Esophagus squamous epithelium (tissue), 5 donors: ENCODE measurements at places on chromosomes 11 and 22.
A peak's percentile ranks its signal among the peaks of the same experiment; 100 is the strongest.

GRCh38 chr11:95363708-95364107 lies 132.7 kb upstream of the SESN3 start:
- no peak overlapping the region for H3K4me3 ChIP-seq
- no peak overlapping the region for H3K27ac ChIP-seq
- DNase-seq = no peak
- no peaks in the 10 kb centered on the region for H3K36me3 ChIP-seq
- no peaks in the 10 kb centered on the region for H3K4me1 ChIP-seq

DNA sequence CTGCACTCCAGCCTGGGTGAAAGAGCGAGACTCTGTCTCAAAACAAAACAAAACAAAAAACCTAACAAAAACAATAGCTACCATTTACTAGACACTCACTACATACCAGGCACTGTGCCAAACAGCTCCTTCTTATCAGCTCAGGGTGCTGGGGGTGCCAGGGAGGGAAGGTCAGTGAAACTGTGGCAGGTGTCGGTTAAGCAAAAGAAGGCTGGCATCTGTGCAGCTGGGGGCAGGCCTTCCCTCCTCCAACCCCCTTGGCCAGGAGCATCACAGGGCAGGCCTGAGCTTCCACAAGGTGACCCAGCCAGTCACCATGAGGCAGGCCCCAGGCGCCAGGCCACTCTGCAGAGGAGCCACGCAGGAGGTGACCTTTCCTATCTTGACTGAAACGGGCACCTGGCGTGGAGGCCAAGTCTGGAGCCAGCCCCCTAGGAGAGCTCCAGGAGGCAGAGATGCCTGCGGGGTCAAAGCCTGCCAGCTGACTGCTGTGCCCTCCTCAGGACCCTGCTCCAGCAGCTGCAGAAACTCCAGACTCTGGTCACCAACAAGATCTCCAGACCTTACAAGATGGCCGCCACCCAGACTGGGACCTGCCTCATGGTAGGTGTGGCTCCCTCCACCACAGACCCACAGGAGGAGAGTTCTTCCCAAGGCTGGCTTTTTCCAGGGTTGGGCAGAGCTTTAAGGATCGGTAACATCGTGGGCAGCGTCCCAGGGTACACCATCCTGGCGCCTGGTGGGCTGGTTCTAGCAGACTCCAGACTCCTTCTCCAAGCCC lies 31.3 kb upstream of the DGKZ start:
- no peaks in the 10 kb centered on the region for H3K27me3 ChIP-seq
- no peak overlapping the region for H3K27ac ChIP-seq
- peaks cover 11% of the 10 kb centered on the region for H3K4me1 ChIP-seq
- no peak for DNase-seq

- peaks cover 88% of the 10 kb centered on the region for H3K27me3 ChIP-seq
- no peaks in the 10 kb centered on the region for H3K4me1 ChIP-seq
- H3K4me3 ChIP-seq = no peak overlapping the region
- no peaks in the 10 kb centered on the region for H3K36me3 ChIP-seq
- no peak overlapping the region for H3K27ac ChIP-seq
Measured at GRCh38 chr22:39545386-39546365, 13.1 kb upstream of the RPS19BP1 start.

DNA sequence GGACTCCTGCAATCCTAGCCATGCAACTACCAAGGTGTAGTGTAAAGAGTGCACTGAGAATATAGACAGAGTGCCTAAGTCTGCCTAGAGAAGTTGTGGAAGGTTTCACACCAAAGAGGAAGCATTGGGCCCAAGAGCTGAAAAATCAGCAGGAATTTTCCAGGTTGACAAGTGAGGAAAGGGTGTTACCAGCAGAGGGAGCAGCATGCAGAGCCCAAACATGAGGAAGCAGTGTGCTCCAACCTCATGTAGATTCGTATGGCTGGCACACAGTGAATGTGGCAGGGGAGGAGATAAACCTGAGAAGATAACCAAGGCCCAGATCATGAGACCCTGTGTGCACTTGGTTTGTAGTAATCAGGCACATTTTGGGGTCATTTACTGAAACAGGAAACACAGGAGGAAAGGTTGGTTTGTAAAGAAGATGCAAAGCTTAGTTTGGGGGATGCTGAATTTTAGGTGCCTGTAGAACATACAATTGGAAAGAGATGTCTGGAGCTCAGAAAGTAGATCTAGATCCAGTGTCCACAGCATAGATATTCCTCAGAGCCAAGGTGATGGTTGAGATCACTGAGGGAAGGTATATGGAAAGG lies 1.7 kb downstream of the HPX start:
- H3K36me3 ChIP-seq = no peaks in the 10 kb centered on the region
- no peaks in the 10 kb centered on the region for H3K27me3 ChIP-seq
- DNase-seq = no peak
- no peak overlapping the region for H3K4me3 ChIP-seq

- no peak overlapping the region for H3K4me3 ChIP-seq
- H3K36me3 ChIP-seq = no peaks in the 10 kb centered on the region
- peaks cover 13% of the 10 kb centered on the region for H3K4me1 ChIP-seq
- no peak overlapping the region for H3K27ac ChIP-seq
- no peaks in the 10 kb centered on the region for H3K27me3 ChIP-seq
- DNase-seq = no peak
Measured at GRCh38 chr11:133809569-133810491, 35.5 kb downstream of the SPATA19 start.

DNA sequence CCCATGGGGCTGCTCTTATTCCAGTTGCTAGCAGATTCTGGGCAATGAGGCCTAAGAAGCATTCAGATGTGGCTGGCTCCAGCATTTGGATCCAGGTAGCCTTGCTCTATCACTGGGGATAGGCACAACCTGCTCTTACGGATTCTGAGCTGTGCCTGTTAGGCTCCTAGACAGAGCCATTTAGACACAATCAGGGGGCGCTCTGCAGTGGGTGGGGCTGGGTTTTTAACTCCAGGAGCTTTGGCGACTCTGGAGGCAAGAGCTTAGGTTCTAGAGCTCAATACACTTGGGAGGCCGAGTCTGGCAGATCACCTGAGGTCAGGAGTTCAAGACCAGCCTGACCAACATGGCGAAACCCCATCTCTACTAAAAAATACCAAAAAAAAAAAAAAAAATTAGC lies 32.0 kb downstream of the KCNC1 start:
- no peaks in the 10 kb centered on the region for H3K4me1 ChIP-seq
- DNase-seq = no peak
- no peaks in the 10 kb centered on the region for H3K27me3 ChIP-seq
- H3K4me3 ChIP-seq = no peak overlapping the region
- no peaks in the 10 kb centered on the region for H3K36me3 ChIP-seq

DNA sequence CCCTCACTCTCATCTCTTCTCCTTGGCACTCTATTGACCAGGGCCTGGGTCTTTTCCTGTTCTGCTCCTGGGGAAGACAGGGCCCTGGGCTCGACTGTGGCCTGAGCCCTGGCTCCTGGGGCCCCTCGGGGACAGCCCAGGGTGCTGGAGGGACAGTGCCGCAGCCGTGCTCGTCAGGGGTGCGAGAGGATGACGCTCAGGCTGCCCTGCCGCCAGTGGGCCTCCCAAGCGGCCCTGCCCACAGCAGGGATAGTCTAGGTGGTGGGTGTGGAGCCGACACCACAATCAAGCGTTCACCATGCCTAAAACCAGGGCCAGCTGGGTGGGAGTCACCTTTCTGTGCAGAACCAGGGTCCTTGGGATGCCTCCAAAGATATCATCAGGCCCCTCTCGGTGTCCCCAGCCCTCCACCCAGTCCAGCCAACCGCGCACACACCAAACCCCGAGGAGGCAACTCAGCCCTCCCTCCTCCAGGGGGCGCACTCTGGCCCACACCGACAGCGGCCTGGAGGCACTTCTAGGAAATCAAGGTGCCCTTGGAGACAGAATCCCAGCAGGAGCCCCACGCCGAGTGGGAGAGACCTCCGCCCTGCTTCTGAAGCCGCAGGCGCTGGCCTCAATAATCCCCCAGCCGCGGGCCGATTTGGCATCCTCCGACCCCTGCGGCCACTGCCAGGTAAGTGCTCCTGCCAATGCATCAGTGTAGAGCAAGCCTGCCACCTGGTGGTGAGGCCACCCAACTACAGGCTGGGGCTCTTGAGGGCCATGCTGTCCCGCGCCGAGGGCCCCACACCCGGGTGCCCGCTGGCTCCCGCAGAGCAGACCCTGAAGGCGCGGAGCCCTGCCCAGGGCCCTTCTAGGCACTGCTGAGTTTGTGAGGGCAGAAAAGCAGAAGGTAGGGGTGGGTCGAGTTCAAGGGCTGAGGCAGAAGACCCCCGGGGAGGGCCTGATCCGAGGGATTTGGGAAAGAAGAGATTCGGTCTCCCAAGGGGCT lies 496.4 kb downstream of the BUD13 start:
- no peak overlapping the region for H3K27ac ChIP-seq
- no peaks in the 10 kb centered on the region for H3K36me3 ChIP-seq
- peaks cover 27% of the 10 kb centered on the region for H3K27me3 ChIP-seq
- DNase-seq = no peak
- no peak overlapping the region for H3K4me3 ChIP-seq

- H3K36me3 ChIP-seq = no peaks in the 10 kb centered on the region
- DNase-seq = no peak
- H3K4me3 ChIP-seq = no peak overlapping the region
- no peak overlapping the region for H3K27ac ChIP-seq
- no peaks in the 10 kb centered on the region for H3K4me1 ChIP-seq
- no peaks in the 10 kb centered on the region for H3K27me3 ChIP-seq
Measured at GRCh38 chr11:17597770-17598169, 50.7 kb downstream of the OTOG start.

GRCh38 chr11:11587122-11587521 lies 34.7 kb downstream of the GALNT18 start:
- H3K4me3 ChIP-seq = no peak overlapping the region
- H3K27me3 ChIP-seq = no peaks in the 10 kb centered on the region
- no peak for DNase-seq
- H3K36me3 ChIP-seq = no peaks in the 10 kb centered on the region

DNA sequence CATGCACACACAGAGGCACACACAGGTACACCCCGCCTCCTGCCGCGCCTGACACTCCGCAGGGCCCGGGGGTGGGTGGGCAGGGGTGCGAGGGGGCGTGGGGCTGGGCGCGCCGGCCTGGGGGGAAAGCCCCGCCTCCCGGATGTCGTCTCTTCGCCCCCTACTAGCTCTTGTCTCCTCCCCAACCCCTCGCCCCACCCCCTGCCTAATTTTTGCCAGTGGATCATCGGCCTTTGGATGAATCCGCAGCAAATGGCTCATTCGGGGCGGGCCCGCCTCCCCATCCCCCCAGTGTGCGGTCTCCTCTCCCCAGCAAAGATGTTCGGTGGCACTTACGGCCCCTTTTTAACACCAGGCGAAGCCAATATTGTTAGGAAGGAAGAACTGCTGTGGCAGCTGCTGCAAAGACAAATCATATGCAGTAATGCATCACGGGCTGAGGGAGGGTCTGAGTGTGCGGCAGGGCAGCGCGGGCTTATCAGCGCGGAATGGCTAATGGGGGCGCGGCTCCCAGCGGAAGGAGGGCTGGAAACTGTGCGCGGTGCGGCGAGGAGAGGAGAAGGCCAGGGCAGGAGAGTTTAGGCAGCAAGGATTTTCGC lies 13.4 kb upstream of the NECTIN1 start:
- H3K27me3 ChIP-seq = no peaks in the 10 kb centered on the region
- no peaks in the 10 kb centered on the region for H3K36me3 ChIP-seq
- peak overlapping the region; percentile 33 for H3K4me3 ChIP-seq
- DNase-seq = no peak
- H3K4me1 ChIP-seq = peaks cover 11% of the 10 kb centered on the region
- H3K27ac ChIP-seq = no peak overlapping the region

- no peaks in the 10 kb centered on the region for H3K27me3 ChIP-seq
- DNase-seq = no peak
- no peak overlapping the region for H3K4me3 ChIP-seq
- peaks cover 19% of the 10 kb centered on the region for H3K4me1 ChIP-seq
- peak overlapping the region; percentile 69 for H3K27ac ChIP-seq
Measured at GRCh38 chr11:128502726-128503125, 84.6 kb downstream of the ETS1 start.

DNA sequence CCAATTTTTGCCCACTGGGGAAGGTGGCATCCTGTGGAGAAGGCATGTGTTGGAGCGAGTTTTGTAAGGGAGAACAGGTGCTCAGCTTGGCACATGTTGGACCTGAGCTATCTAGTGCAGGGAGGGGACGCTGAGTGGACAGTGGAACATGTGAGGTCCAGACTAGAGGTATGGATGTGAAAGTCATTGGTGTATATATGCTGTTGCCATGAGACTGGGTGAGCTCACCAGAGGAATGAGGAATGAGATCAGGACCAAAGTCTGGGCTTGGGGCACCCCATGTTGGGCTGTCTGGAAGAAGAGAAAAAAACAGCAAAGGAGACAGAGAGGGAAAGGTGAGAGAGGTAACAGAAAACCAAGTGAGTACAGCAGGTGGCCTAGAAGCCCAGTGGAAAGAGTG lies 12.3 kb upstream of the SYT7 start:
- no peak for DNase-seq
- no peak overlapping the region for H3K4me3 ChIP-seq
- no peaks in the 10 kb centered on the region for H3K27me3 ChIP-seq

DNA sequence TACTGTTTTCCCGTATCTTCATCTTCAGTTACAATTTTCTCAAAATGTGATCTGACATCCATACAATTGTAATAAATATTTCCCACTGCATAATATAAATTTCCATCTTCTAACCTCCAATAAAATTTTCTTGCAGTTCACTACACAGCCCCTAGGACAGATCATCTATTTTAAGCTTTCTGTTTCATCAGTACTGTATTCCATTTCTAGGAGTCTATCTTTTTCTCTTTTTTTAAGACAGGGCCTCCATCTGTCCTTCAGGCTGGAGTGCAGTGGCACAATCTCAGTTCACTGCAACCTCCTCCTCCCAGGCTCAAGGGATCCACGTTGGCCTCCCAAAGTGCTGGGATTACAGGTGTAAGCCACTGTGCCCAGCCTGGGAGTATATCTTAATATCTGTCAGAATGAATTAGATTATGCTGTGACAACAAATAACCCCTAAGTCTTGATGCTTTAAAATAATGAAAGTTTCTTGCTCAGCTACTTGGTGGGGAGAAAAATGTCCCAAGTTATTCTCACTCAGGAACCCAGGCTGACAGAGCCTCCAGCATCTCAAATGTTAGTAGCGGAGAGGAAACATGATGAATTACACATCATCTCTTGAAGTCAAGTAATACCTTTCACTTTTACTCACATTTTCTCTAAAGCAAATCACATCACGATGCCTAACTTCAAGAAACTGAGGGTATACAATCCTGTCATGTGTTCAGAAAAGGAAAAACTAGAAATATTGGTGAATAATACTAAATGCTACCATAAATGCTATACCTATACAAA lies 92.2 kb downstream of the BUD13 start:
- H3K36me3 ChIP-seq = no peaks in the 10 kb centered on the region
- no peak overlapping the region for H3K4me3 ChIP-seq
- H3K27ac ChIP-seq = no peak overlapping the region
- H3K27me3 ChIP-seq = no peaks in the 10 kb centered on the region
- no peak for DNase-seq
- no peaks in the 10 kb centered on the region for H3K4me1 ChIP-seq

DNA sequence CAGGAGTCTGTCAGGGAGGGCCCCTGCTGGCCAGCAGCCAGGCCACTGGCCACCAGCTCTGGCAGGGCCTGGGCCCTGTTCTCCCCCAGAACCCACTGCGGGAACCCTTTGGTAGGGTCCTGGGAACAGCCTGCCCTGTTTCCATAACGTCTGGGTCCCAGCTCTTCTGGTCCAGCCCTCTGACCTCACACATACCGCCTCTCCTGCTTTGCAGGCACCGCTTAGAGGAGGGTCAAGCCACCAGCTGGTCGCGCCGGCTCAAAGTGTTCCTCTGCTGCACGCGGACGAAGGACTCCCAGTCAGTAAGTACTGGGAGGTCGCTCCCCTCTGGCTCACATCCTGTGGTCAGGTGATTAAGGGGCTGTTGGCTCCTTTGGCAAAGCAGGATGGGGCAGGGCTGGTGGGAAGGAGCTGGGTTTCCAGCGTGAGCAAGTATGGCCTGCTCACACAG lies 26.6 kb upstream of the MYRF start:
- no peaks in the 10 kb centered on the region for H3K27me3 ChIP-seq
- H3K4me1 ChIP-seq = peaks cover 4% of the 10 kb centered on the region
- no peak for DNase-seq
- no peak overlapping the region for H3K27ac ChIP-seq
